ENCODE measurements at places on chromosomes 16 and 17.

GRCh38 chr16:60151987-60152386 lies 1417.9 kb upstream of the GOT2 start:
- no peak for DNase-seq

GRCh38 chr17:27232328-27232727 lies 61.6 kb upstream of the WSB1 start:
- no peak for DNase-seq

- no peak for DNase-seq
Observed at GRCh38 chr16:15491411-15491810, 57.0 kb downstream of the BMERB1 start.

DNA sequence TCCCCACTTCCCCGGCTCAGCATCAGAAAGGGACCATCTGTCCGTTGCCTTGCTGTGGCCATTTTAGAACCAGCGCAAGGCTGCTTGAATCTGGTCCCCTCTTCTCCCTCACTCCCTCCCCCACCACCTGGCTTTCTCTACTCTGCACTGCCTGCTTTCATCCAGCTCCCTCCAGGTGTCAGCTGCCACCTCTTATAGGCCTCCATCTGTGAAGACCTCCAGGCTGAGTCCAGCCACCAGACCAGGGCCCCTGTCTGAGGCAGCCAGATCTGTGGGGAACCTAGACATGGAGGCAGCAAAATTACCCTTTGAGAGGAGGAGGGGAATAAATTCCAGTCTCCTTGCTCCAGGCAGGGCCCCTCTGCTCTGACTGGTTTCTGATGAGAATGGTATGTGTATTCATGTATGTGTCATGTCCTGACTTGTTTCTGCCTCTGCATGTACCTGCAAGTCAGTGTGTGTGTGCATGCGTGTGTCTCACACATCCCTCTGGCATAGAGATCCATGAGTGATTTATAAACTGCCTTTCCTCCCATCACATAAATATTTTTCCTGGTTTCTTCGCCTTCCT lies 21.1 kb downstream of the MINK1 start:
- no peak for DNase-seq

DNA sequence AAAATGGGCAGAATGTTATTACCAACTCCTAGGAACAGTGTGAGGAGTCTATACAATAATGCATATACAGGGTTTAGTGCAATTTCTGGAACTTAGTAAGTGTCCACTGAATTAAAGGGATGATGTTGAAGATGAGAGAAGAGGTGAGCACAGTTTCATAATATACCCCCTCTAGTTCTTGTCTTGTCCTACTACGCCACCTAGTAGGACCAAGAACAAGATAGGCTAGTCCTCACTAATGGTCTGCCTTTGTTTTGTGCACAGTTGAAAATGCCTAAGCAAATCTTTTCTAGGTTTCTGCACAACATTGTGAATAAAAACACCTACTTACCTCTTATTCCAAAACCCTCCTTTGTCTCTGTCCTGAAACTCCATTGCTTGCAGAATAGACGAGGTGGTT lies 670.2 kb downstream of the CDH8 start:
- no peak for DNase-seq

GRCh38 chr16:26816266-26816665 lies 250.5 kb upstream of the C16orf82 start:
- no peak for DNase-seq

DNA sequence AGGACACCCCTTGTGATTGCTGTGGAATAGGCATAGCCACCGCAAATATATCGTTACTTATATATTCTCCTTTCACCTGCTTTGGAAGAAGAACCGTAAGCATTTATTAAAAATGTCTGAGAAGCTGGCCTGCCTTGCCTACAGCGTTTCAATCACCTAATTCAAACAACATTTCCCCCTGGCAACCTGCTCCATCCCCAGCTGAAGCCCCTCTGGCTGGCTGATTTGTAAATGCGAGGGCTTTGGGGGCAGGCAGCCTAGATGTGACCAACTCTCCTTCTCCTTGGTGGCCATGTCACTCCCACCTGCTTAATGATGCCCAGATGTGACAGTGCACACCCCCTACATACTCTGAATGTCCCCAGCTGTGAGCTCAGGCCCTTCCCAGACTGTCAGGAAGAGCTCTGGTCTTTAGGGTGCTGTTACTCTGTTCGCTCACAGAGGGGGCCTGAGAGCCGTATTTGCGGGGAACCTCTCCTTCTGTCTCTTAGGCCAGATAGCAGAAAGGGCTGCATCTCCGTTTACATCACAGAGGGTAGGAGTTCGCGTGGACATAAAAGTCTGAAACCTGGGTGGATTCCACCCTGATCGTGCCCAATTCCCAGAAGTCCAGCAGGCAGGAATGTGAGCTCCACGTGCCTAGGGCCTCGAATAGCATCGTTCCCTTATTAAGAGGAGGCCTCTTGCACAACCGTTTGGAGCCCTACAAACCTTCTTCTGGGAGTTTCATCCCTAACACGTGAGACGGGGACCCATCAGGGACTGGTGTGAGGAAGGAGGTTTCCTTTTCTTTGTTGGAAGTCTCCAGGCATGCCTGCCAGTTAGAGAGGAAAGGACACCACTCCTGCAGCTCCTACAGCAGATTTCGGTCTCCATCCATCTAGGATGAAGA lies 2.4 kb upstream of the SDK2 start:
- no peak for DNase-seq

- no peak for DNase-seq
Observed at GRCh38 chr17:62681061-62681938, 53.8 kb downstream of the MRC2 start.

DNA sequence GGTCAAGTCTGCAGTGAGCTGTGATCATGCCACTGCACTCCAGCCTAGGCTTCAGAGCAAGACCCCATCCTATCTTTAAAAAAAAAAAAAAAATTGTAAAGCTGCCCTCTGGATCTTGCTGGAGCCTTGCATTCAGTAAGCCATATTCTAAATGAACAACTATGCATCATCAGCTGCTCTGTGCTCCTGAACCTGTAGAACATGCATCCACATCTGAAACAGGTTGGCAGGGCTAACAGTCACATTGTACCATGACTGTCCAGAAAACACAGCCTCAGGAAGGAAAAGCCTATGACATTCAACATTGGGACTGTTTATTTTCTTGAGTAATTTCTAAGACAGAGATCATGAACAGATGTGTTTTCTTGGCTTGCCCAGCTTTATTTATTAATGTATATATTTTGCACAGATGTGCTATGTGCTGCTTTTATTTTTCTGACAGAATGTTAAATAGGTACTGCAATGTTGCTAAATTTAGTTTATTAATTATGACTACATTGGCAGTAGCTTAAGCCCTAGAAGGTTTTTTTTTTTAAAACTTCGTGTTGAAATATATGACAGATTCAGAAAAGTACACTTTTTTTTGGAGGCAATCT lies 19.8 kb downstream of the ACSF2 start:
- no peak for DNase-seq

- no peak for DNase-seq
Observed at GRCh38 chr16:19968891-19969683, 84.4 kb upstream of the GPRC5B start.

- DNase-seq: no peak
Observed at GRCh38 chr17:17225901-17226300, 11.1 kb downstream of the FLCN start.

- no peak for DNase-seq
Observed at GRCh38 chr17:79699386-79700036, 31.2 kb upstream of the ENPP7 start.

DNA sequence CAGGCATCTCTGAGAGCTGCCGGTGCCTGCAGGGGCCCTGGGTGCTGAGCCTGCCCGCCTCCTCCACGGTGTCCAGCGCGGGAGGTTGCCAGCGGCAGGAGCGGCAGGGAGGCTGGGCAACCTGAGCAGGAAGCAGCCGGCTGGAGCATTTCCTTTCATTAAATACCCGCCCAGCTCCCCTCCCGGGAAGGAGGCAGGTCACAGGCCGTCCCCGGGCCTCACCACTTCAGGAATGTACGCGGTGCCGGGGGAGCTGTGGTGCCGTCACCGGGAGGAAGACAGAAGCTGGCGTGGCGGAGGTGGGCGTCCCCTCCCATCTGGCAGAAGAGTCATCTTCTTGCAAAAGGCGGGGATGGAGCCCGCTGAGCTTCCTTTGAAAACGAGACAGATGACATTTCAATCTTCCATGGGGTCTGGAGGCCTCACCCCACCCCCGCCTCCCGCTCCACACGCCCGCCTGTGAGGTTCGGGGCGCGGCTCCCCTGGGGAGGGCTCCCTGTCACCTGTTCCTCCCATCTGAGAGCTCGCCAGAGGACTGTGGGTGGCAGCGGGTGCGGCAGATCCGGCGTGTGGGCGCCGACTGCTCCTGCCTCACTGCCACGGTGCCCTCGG lies 16.0 kb downstream of the SOX8 start:
- no peak for DNase-seq

- no peak for DNase-seq
Observed at GRCh38 chr16:58290861-58291260, 4.0 kb downstream of the PRSS54 start.

- no peak for DNase-seq
Observed at GRCh38 chr17:395974-396373, 43.4 kb upstream of the RPH3AL start.

DNA sequence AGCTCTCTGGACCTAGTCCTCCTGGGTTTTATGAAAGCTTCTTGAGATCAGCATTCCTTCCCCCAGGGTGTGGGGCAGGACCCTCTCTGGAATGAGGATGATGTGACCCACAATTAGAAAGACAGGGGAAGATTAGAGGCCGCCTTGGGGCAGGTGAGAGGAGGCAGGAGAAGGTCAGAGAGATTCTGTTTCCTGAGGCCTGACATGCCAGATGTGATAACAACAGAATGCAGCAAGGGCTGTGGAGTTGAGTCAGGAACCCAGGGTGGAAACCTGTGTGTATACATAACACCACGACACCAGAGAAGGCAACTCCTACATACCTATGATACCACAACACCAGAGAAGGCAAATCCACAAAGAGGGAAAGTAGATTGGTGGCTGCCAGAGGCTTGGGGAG lies 5.4 kb upstream of the SLC5A10 start:
- DNase-seq: no peak

- DNase-seq: no peak
Observed at GRCh38 chr16:85662482-85662812, 26.3 kb downstream of the GINS2 start.

DNA sequence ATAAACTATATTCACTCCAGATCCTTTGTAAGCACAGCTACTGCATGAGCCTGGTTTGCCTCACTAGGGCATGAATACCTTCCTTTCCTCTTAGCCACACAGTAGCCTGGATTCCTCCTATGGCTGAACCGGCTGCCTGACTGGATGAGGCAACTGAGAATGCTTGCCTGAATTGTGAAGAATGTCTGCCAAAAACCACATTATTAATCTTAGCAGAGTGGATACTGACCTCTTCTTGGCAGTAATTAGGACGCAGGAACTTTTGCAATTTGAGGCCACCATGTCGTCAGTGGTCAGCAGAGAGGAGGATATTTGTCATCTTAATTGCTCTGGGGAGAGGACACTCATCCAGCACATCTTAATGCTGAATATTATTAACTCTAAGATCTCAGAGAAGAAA lies 651.8 kb upstream of the GOT2 start:
- DNase-seq: no peak

GRCh38 chr16:56911771-56912571 lies 20.0 kb upstream of the HERPUD1 start:
- peak; percentile 20 for DNase-seq

DNA sequence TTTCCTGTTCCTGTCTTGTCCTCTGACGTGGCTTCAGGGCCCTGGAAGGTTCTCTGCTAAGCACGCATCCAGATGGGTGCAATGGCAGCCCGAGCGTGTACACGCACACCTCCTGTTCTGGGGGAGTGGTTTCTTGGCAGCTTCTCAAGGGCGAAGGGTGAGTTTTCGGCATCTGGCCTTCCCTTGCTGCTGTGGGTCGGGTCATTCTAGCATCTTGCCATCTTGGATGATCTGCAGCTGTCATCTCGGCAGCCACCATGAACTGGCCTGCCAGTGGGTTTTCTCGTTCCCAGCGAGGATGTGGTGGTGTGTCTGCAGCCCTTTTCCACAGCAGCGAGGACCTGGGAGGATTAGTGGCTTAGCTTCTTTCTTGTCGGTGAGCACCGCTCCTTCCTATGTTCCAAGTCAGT lies 10.6 kb downstream of the MSI2 start:
- no peak for DNase-seq

- no peak for DNase-seq
Observed at GRCh38 chr16:27922433-27922832, 141.1 kb downstream of the GSG1L start.

GRCh38 chr17:21283482-21284318 lies 811 bp upstream of the MAP2K3 start:
- peak; percentile 59 for DNase-seq

DNA sequence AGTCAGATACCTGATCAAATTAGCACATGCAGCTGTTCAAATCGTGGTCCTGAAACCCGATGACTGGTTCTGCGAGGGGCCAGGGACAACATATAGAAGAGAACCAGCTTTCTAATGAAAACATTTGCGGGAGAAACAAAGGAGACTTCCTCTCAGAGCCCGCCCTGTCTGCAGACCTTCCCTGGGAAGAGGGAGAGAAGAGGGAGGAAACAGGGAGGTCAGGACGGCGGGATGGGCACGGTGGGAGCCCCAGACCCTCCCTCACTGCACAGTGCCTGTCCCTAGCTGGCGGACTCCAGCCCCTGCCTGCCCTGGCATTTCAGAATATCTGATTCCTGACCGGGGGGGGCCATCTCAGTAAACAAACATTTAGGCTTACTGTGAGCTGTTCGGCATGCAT lies 317.3 kb downstream of the FOXL1 start:
- DNase-seq: no peak

GRCh38 chr16:57432505-57432904 lies 14.7 kb downstream of the CIAPIN1 start:
- DNase-seq: no peak

GRCh38 chr17:43702637-43703036 lies 40.9 kb upstream of the MEOX1 start:
- DNase-seq: no peak

- no peak for DNase-seq
Observed at GRCh38 chr16:65688301-65688700, 566.4 kb upstream of the CDH11 start.

DNA sequence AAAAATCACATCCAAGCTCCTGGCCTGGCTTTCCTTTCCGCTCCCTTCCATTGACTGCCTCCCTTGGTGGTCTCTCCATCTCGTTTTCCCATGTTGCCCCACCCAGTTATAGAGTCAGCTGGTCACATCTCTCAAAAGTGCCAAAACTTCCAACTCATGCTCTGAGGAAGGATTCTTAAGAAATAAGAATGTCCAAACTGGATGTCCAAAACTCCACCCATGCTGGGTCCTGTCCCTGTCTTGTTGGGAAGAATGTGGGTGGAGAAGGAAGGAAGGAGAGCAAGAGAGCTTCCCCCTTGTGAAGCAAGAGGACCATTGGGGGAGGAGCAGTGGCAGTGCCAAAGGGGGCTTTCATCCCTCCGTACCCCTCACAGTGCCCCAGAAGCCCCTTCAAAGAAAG lies 44.6 kb upstream of the MAP3K14 start:
- no peak for DNase-seq

Measured in C1 segment of cervical spinal cord (tissue), 14 donors.